ENCODE measurements at places on chromosomes 7 and 10.

- no peak for DNase-seq
These were observed 98.9 kb downstream of the MKX start for GRCh38 chr10:27646604-27647175.

DNA sequence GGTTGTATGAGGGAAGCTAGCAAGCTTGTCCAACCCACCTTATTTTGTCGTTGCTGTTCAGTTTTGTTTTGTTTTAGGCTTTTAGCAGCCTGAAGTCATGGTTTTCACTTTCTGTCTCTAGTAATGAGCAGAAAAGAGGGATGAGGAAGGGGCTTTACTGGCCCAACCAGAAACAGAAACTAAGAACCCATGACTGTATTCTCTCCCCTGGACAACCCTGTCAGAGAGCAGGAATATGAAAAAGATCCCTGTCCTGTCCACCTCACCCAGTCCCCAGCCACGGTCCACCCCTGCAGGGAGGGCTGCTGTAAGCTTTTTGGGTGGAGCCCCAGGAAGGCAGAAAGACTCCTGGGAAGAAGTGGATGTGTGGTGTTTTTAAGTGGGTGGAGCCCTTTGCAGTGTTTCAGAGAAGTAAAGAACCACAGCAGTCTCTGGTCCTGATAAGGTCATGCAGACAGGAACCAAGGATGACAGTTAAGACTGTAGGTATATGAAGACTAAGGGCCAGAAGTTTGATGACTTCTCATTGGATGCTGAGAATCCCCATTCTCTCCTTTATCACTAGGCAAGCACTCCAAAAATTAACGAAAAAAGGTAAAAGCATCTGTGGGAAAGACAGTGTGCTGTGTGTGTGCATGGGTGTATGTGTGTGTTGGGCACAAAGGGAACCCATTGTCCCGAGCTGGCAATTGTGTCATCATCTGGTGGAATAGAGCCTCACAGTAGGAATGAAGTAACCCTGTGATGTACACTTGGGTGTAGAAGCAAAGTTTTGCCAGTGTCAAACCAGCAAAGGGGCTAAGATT lies 13.8 kb downstream of the MRPL32 start:
- DNase-seq, result peak; percentile 77

DNA sequence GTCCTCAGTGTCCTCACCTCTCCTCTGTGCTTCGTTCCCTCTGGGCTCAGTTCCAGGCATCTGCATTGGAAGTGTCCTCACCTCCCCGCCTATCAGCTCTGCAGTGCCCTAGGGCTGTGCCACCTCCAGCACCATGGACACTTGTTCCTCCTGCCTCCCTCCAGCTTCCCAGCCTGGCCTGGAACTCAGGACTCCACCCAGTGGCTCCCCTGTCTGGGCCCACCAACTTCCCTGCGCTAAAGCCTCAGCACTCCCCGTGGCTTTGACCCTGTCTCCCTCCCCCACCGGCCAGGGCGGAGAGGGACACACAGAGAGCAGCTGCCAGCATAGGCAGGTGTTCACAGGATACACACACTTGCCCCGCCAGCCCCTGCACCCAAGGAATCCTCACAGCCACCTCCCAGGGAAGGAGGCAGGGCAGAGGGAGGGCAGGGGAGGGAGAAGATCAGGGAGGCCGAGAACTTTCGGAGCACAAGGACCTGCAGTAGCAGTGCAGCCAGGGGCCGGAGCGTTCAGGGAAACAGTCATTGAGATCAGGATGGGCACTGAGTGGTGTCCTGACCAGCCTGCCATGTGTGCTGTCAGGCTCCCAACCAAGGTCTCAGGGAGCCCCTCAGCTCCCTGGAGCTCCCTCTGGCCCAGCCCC lies 31.3 kb downstream of the ANXA8 start:
- no peak for DNase-seq

DNA sequence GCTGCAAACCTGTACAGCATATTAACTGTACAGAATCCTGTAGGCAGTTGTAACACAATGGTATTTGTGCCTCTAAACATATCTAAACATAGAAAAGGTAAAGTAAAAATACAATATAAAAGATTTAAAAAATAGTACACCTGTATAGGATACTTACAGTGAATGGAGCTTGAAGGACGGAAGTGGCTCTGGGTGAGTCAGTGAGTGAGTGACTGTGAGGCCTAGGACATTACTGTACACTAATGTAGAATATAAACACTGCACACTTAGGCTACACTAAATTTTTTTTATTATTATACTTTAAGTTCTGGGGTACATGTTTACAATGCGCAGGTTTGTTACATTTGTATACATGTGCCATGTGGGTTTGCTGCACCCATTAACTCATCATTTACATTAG lies 97.3 kb upstream of the STK17A start:
- DNase-seq, result no peak

DNA sequence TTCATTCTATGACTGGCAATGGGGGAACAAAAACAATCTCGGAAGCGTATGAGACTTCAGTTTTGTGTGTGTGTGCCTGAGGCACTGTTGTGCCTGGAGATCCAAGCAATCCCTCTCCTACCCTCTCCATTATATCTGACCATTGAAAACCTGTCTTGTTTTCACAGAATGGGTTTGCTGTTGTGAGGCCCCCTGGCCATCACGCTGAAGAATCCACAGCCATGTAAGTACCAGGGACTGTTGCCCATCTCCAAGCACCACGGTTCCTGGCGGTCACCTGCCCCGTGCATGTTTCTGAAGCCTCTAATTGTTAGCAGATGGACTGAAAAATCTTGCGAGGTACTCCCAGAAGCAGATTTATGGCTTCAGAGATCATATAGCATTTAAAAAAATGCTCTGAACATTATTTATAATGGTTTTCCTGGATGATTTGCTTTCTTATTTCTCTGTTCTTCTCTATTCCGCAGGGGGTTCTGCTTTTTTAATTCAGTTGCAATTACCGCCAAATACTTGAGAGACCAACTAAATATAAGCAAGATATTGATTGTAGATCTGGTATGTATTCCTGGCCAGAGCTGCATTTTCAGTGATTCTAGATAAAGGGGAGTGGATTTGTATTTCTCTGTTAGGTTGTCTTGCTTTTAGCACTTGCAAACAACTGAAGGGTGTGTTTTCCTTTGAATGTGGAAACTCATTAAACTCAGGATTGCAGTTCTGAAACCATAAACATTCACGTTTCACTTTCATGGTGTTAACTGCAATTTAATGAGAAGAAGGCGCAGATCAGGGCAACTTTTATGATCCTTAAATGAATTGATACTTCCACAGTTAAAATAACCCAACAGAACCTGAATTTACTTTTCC lies 288.2 kb downstream of the TWIST1 start:
- no peak for DNase-seq

GRCh38 chr7:25672496-25672895 lies 444.2 kb upstream of the NPVF start:
- no peak for DNase-seq

DNA sequence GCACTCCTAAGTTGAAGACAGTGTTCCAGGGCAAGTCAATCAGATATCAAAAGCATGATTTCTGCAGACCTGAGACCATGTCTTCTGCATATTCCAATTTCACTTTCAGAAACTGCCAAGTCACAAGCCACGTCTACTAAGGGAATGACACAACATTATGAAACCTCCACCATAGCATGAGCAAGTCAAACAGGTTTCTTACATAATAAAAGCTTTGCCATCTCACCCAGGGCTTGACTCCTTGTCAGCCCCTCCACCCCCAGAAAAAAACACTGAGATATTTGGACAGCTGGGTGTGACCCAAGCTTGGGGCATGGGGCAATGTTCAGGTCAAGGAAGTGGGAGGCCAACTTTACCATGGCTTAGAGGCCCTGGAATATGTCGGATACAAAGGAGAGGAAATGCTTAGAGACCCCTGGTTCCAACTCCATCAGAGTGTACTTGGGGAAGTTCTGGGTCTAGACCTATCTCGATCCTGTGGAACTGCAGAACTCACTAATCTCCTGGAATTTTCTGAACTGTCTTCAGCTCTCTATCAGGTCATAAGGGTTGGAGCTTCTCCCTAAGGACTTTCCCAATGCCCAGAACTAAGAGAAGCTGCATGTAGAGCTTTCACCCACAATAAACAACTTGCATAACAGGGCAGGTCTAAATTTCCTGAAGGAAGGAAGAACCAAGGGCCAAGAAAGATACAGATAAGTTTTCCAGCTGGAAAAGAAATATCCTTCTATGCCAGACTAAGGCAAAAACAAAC lies 80.6 kb upstream of the NAMPT start:
- peak; percentile 93 for DNase-seq

DNA sequence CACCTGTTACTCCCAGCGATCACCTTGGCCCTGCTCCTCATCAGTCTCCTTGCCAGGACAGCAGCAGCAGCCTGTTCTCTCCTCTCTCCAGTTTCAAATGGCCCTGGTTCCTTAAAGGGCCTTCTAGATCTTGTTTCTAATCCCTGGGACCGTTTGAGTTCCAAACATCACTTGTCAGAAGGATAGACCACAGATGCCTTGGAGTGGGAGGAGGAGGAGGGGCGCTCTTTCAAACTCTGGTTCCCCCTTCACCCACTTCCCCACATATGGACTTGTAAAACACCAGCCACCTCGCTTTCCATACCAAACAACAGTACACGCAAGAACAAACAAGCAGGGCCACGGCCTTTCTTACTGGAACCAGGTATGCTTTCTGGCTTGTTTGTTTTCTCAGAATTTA lies 104.8 kb downstream of the PLXNA4 start:
- DNase-seq, result no peak

DNA sequence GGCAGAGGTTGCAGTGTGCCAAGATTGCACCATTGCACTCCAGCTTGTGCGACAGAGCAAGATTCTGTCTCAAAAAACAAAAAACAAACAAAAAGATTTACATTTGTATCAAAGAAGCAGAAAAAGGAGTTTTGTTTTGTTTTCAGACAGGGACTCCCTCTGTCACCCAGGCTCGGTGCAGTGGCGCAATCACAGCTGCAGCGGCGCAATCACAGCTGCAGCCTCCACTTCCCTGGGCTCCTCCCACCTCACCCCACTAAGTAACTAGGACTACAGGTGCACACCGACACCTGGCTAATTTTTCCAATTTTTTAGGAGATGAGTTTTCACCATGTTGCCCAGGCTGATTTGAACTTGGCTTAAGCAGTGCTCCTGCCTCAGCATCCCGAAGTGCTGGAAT lies 1.8 kb downstream of the ARMC10 start:
- peak; percentile 28 for DNase-seq

DNA sequence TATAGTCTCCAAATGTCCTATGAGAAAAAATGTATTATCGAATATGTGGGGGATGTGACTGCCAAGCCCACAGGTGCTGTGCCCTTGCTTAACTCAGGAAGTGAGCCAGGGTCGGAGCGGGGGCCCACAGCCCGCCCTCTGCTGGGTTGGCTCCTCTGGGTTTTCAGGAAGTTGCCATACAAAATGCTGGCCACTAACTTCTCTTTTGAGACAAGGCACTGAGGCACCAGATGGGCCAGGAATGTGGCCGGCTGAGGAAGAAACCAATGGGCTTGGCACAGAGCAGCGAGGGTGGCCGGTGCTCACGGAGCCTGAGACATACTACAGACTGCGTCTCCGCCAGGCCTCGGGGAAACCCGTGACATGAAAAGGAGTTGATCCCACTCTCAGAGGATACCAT lies 58.9 kb downstream of the FAM53B start:
- DNase-seq, result peak; percentile 82

- DNase-seq, result no peak
These were observed 247.0 kb upstream of the HABP2 start for GRCh38 chr10:113305871-113306270.

GRCh38 chr7:118080947-118081346 lies 103.0 kb upstream of the LSM8 start:
- peak; percentile 56 for DNase-seq

GRCh38 chr7:134943785-134944400 lies 42.4 kb upstream of the AGBL3 start:
- DNase-seq, result peak; percentile 56

- DNase-seq, result no peak
These were observed 436.8 kb upstream of the C7orf33 start for GRCh38 chr7:148153616-148154284.

GRCh38 chr7:136956232-136956631 lies 87.8 kb downstream of the CHRM2 start:
- DNase-seq, result no peak
